ENCODE measurements at places on chromosomes 11 and 22.

GRCh38 chr11:83694191-83694910 is 408.2 kb upstream of the CCDC90B start:
- H3K4me1 ChIP-seq = peaks cover 5% of the 10 kb centered on the region
- no peaks in the 10 kb centered on the region for H3K27me3 ChIP-seq
- DNase-seq = no peak
- no peaks in the 10 kb centered on the region for H3K36me3 ChIP-seq
- H3K27ac ChIP-seq = no peak overlapping the region

DNA sequence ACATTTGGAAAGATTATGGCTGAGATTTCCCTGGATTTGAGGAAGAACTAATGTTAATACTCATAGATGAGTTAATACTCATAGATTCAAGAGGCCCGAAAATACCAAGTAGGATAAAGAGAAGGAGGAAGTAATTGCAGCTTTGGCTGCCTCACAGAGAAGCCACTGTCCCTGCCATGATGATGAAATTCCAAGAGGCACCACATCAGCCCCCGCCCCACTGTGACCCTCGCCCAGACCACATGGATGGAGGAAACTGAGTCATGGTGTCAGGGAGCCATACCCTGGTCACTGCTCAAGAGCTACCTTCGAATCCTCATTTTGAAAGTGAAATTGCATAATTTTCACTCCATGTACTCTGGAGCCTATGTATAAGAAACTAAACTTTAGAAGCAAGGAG is 92.9 kb upstream of the SLC22A12 start:
- no peak overlapping the region for H3K4me3 ChIP-seq
- no peaks in the 10 kb centered on the region for H3K27me3 ChIP-seq
- H3K36me3 ChIP-seq = no peaks in the 10 kb centered on the region
- DNase-seq = no peak
- no peak overlapping the region for H3K27ac ChIP-seq

GRCh38 chr22:25702040-25702439 is 39.9 kb upstream of the MYO18B start:
- H3K4me3 ChIP-seq = no peak overlapping the region
- no peak for DNase-seq
- H3K27ac ChIP-seq = no peak overlapping the region
- H3K27me3 ChIP-seq = no peaks in the 10 kb centered on the region

DNA sequence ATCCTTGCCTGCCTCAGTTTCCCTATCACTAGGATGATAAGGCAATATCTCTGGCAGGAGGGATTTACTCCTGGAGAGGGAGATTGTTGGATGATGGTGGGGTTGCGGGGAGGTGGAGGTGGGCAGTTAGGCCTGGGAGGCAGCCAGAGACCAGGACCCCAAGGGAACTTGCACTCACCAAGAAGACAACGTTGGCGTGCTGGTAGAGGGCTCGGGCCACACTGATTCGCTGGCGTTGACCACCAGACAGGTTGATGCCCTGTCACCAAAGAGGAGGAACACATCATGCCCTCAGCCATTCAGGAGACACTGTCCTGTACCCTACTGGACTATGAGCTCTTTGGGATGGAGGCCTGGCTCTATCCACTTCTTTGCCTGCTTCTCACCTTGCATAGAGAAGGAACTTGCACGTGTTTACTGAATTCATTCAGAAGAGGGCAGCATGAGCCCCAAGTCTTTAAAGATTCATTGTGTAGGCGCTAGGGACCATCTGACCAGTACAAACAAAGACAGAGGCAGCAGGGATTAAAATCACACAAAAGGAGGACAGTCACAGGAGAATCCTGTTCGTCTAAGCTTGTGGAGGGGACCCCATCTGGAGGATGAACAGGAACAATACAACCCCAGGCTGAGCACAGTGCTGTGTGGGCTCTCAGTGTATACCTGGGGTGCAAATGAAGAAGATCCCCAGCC is 24.2 kb upstream of the KCNJ11 start:
- no peaks in the 10 kb centered on the region for H3K27me3 ChIP-seq
- H3K4me3 ChIP-seq = no peak overlapping the region
- DNase-seq = no peak

- no peak for DNase-seq
- no peak overlapping the region for H3K4me3 ChIP-seq
- no peaks in the 10 kb centered on the region for H3K27me3 ChIP-seq
- H3K27ac ChIP-seq = no peak overlapping the region
Observed at GRCh38 chr11:71474141-71474770, 21.3 kb downstream of the NADSYN1 start.

DNA sequence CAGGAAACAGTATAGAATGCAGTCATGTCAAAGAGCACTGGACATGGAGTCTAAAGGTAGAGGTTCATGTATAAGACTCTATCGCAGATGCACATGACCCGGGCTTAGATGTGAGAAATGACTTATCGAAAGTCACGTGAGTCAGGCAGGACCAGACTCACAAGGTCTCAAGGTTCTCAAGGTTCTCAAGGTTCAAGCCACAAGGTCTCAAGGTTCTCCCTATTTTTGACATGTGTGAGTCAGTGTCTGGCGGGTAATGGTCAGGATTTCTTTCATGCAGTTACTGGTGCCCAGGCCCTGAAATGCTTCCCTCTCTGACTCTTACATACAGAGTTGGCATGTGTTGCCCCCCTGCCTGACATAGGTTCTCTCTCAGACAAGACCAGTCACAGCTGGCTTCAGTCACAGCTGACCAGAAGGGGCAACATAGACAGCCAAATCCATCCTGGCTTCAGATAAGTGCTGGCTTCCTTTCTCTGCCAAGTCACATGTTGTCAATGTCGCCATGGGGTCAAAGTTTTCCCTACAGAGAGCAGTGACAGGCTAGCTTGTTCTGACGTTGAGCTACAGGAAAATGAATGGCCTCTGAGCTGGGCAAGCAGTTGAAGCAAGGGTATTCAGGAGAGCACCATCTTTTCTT is 10.1 kb downstream of the CSRP3 start:
- H3K27me3 ChIP-seq = no peaks in the 10 kb centered on the region
- no peak for DNase-seq
- H3K36me3 ChIP-seq = no peaks in the 10 kb centered on the region
- H3K27ac ChIP-seq = no peak overlapping the region
- H3K4me3 ChIP-seq = no peak overlapping the region

- H3K27ac ChIP-seq = no peak within 1 kb of the TSS
- H3K36me3 ChIP-seq = no peaks in the 10 kb centered on the region
- no peak for DNase-seq
- H3K4me3 ChIP-seq = no peak within 1 kb of the TSS
Observed at GRCh38 chr11:131370090-131370751, at the start of gene NTM. Gene NTM (plus strand): TSS chr11:131370615.

DNA sequence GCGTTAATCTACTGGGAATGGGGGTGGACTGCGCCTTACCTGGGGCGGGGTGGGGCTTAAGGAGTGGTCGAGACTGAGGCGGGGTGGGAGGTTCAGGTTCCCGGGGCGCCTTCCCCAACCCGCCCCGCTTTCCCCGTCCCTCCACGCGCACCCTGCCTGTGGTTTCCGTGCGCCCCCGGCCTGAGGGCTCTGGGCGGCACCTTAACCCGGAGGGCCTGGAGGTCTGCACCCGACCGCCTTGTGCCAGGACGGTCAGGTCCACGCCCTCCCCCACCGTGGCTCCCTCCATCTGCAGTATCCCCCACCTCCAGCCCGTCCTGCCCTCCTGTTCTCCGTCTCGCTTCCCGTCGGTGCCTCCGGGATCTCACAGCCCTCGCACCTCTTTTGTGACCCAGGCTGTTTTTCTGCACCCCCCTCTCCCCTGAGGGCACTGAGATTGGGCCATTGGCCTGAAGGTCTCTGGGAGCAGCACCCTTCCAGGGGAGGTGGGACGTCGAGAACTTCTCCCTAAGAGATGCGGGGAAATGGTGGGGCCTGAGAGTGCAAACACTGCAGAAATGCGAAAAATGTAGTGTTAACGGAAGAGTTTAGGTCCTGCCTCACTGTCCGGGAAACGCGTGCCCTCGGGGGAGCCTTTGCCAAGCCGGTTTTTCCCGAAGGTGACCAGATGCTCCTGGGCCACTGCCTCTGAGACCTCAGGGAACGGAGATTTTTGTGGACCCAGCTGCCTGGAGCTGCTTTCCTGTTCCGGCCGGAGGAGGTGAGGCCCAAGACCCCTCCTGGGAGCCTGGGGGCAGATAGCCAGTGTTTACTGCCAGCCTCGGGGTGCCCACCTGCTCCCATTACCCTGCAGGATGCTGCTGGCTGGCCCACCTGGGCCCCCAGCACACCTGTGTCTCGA is 1.2 kb upstream of the ASCL2 start:
- no peaks in the 10 kb centered on the region for H3K36me3 ChIP-seq
- H3K27ac ChIP-seq = no peak overlapping the region
- H3K4me1 ChIP-seq = peaks cover 5% of the 10 kb centered on the region
- H3K4me3 ChIP-seq = no peak overlapping the region
- H3K27me3 ChIP-seq = peaks cover 4% of the 10 kb centered on the region

- H3K4me1 ChIP-seq = no peaks in the 10 kb centered on the region
- no peaks in the 10 kb centered on the region for H3K36me3 ChIP-seq
- H3K27ac ChIP-seq = no peak overlapping the region
Observed at GRCh38 chr11:105701098-105701497, 91.2 kb downstream of the GRIA4 start.

DNA sequence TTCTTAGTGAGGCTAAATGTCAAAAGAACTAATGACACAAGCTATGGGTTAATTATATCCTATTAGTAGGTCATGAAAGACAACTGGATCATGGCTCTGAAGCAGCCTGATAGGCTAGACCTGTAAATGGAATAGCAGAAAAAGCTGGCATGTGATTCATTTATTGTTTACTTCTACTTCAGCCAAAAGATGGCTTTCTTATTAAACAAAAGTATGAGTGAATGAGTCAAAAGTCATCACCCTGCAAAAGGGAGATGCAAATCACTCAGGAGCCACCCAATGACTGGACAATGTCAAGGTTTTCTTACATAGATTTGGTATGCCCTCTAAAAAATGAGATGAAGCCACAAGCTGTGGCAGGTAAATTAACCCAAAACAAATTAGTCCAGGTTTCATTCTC is 138.0 kb downstream of the TRPC6 start:
- H3K4me3 ChIP-seq = no peak overlapping the region
- H3K27me3 ChIP-seq = no peaks in the 10 kb centered on the region
- peaks cover 19% of the 10 kb centered on the region for H3K4me1 ChIP-seq
- no peaks in the 10 kb centered on the region for H3K36me3 ChIP-seq
- H3K27ac ChIP-seq = no peak overlapping the region

- H3K4me1 ChIP-seq = peaks cover 12% of the 10 kb centered on the region
- no peak for DNase-seq
- no peaks in the 10 kb centered on the region for H3K36me3 ChIP-seq
- no peaks in the 10 kb centered on the region for H3K27me3 ChIP-seq
- no peak overlapping the region for H3K4me3 ChIP-seq
- H3K27ac ChIP-seq = no peak overlapping the region
Observed at GRCh38 chr11:65552388-65552951, 5.7 kb downstream of the LTBP3 start.

GRCh38 chr11:6233984-6234386 is 451 bp downstream of the FHIP1B start:
- no peaks in the 10 kb centered on the region for H3K36me3 ChIP-seq
- DNase-seq = no peak

DNA sequence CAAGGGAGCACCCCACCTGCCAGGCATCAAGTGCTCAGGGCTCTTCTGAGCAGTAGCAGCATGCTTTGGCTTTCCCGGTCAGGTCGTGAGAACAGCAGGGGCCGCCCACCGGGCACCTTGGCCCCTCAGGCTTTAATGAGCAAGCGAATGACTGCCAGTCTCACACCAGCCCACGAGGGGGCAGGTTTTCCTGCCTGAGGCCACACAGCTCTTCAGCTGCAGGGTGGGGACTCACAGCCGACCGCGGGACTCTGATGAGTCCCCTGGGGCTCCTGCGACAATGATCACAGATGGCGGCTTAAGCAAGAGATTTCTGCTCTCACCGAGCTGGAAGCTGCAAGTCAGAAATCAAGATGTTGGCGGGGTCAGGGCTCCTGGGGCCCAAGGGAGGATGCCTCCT is 14.3 kb upstream of the FGF19 start:
- no peaks in the 10 kb centered on the region for H3K27me3 ChIP-seq
- no peak overlapping the region for H3K27ac ChIP-seq
- no peaks in the 10 kb centered on the region for H3K36me3 ChIP-seq
- no peak for DNase-seq

GRCh38 chr11:64896448-64897022 is 18.1 kb upstream of the EHD1 start:
- H3K36me3 ChIP-seq = no peaks in the 10 kb centered on the region
- no peak for DNase-seq

GRCh38 chr22:37090920-37091695 is 18.4 kb downstream of the TMPRSS6 start:
- no peak for DNase-seq
- no peaks in the 10 kb centered on the region for H3K36me3 ChIP-seq
- H3K4me3 ChIP-seq = no peak overlapping the region
- no peaks in the 10 kb centered on the region for H3K4me1 ChIP-seq
- H3K27me3 ChIP-seq = no peaks in the 10 kb centered on the region

- H3K4me1 ChIP-seq = no peaks in the 10 kb centered on the region
- H3K27ac ChIP-seq = no peak overlapping the region
- no peaks in the 10 kb centered on the region for H3K27me3 ChIP-seq
- no peak overlapping the region for H3K4me3 ChIP-seq
- no peaks in the 10 kb centered on the region for H3K36me3 ChIP-seq
Observed at GRCh38 chr11:77723024-77723423, 85.4 kb upstream of the CLNS1A start.

DNA sequence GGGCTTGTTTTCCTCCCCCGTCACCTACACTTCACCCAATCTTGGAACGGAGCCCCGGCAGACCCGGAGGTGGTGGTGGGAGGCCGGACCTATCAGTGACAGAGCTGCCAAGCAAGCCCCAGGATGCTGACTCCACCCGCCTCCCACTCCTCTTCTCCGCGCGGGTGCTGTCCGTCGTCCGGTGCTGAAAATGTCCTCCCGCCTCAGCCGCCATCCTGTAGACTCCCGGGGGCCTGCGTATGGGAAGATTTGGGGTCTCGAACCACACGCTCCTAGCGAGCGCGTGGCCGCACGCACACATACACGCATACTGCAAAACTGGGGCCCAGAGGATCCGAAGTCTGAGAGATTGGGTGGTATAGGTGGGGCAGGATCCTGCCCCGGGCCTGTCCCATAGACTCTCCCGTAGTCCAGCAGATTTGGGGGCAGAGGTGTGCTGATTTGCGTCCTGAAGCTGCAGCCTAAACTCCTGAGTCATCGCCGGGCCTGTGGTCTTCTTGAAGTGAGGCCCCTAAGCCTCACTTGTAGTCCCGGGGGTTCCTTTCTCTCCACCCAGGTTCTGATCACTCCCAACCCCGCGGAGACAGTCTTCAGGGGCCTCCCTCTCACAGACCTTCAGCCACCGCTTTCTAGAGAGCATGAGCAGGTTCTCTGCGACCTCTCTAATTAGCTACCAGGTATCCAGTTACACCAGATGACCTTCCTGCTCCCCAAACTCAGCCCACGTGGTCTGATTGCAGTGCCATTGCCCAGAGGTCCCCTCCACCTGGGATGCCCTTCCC is 796 bp upstream of the YIF1A start:
- no peaks in the 10 kb centered on the region for H3K27me3 ChIP-seq
- H3K4me3 ChIP-seq = peak overlapping the region; percentile 64
- no peak for DNase-seq

GRCh38 chr11:127651175-127651887 is 650.8 kb upstream of the KIRREL3 start:
- H3K36me3 ChIP-seq = no peaks in the 10 kb centered on the region
- DNase-seq = no peak
- H3K27me3 ChIP-seq = no peaks in the 10 kb centered on the region
- no peak overlapping the region for H3K27ac ChIP-seq

- H3K4me3 ChIP-seq = no peak overlapping the region
- DNase-seq = no peak
- no peak overlapping the region for H3K27ac ChIP-seq
Observed at GRCh38 chr11:13388741-13389140, 74.3 kb downstream of the BTBD10 start.

All from ovary (tissue), 10 donors.